ENCODE measurements at places on chromosomes 3 and 15.

DNA sequence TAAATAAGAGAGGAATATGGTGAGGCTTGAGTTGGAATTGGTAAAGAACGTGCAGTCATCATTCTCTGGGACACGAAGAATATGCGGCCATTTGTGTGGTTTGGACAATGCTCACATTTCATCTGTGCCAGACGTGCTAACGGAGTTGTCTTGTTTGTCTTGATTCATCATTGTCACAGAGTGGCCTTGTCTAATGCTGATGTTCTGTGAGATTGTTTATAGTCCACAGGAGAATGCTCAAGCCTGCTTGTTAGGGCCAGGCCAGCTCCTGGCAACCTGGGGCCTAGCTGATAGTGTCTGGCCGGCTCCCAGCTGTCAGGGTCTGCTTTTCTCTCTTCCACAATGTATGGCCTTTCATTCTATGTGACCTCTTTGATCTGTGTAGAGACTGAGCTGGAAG lies 384.7 kb downstream of the EDEM1 start:
- no peak for DNase-seq

- no peak for DNase-seq
Observed at GRCh38 chr3:152737021-152737908, 97.7 kb upstream of the P2RY1 start.

- no peak for DNase-seq
Observed at GRCh38 chr3:151135541-151136337, 50.3 kb downstream of the MED12L start.

GRCh38 chr3:15051531-15051930 lies 13.6 kb downstream of the MRPS25 start:
- no peak for DNase-seq

DNA sequence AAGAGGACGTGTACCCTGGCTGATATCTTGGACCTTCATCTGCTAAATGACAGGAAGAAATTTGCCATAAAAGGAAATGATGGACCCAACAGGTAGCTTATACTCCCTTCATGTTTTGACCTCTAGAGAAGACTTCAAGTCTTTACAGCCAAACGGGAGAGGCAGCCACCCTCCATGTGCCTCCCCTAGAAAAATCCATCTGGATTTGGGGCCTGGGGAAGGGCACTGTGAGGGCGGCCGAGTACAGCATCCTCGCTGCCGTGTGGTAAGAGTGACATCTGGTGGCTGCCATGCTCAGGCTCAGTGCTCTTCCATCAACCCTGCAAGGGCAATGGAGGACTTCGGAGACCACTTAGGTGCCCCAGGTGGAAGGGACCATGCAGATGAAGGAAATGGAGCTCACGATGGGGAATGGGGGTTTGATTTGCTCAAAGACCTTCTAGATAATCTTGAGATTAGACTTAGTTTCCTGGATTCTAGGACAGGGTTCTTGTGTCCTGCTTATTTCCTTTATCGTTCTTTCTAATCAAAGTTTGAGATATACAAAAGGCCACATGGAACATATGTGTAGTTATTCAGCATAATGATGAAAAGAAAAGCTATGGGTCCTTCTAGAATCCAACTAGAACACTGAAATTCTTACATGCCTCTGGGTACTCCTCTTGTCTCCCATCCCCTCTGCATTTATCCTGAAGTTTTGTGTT lies 44.4 kb downstream of the AQP9 start:
- no peak for DNase-seq

DNA sequence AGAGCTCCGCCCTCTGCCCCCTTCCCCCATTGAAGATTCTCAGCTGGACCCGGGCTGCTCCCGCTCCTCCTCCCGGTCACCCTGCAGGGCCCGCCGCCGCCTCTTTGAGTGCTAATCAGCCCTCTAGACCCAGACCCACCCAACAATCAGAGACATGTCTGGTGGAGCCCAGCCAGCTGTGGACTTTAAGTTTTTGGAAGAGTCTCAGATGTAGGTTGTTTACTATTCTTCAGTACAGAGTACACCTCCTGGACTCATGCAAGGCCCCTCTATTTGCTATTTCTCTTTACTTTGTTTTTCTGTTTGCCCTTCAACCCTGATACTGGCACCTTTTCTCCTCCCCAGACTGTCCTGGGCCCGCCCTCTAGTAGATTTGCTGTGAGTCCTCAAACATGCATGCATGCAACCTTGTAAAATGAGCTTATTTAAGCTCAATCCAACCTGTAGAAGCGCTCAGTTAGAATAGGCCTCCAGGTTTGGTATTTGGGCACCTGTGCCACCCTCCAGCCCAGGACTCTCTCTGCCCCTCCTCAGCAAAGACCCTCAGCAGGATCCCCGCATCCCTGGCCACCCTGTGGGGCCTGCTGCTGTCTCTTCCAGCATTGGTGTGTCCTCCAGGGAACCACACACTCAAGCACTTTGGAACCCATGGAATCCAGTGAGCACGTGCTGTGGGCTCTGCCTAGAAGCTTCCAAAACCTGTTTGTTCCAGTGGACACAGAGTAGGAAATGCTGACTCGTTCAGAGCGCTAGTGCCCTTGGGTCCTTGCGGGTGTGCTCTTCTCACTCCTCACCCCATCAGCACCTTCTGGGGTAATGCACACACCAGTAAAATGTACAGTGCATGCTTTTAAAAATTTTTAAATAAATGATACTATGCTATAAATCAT lies 4.6 kb downstream of the PRR23E start:
- no peak for DNase-seq

DNA sequence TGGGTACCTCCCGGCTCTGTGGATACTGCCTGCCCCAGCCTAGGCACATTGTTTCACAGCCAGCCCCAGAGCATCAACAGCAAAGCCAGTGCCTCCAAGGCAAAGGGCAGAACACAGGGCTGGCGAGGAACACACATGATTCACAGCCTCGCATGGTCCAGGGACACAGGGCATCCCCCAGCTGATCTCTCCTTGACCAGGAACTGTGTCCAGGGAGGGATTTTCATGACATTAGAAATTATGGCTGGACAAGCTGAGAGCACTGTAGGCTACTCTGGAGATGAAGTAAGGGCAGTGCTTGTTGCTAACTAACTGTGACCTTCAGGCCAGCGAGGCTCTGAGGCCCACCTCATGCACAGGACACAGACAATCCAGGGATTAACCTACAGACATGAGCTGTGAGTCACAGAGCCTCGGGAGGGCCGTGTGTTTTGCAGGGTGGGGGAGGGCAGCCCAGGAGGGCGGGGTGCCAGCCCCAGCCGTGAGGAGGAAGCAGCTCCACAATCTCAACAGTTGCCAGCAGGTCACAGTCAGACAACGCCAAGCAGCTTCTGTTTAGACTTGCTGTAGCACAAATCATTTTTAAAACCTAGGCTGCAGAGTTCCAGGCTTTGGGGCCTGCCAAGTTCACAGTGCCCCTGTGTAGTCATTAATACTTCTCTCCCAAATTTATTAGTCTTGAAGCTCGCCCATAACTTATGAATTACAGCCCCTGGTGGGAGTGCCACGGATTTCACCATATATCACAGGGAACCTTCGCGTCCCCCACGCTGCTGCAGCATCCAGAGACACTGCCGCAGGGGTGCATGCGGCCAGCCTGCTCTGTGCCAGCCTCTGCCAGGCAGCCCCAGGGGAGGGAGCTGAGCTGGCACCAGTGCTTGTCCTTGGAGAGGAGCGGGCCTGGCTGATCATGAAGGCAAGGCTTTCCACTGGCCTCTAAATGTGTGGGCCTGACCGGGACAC lies 114.7 kb downstream of the ETFA start:
- no peak for DNase-seq

- DNase-seq = no peak
Observed at GRCh38 chr15:54481819-54482218, 503.6 kb downstream of the UNC13C start.

GRCh38 chr15:87965304-87965703 lies 291.2 kb downstream of the NTRK3 start:
- DNase-seq = no peak

GRCh38 chr3:127716384-127716783 lies 43.6 kb downstream of the ABTB1 start:
- no peak for DNase-seq

- DNase-seq = peak; percentile 6
Observed at GRCh38 chr3:46360907-46361306, 7.0 kb downstream of the CCR2 start.

GRCh38 chr3:120212505-120212904 lies 72.5 kb downstream of the GPR156 start:
- DNase-seq = no peak

DNA sequence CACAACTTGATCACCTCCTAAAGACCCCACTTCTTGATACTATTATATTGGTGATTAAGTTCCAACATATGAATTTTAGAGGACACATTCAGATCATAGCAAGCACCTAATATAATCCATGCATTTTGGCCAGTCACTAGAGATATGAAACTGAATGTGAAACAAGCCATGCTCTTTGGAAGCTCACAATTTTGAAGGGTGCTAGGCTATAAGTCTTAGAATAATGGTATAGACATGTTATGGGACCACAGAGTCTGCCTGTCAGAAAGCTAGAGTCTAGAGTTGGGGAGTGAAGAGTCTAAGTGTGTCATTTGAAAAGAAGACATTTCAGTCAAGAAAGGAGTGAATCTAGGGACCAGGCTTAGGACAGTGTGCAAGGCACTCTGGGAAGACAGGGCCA lies 186.4 kb upstream of the SLC24A5 start:
- DNase-seq = no peak

Data from memory B cell (primary cell).